ENCODE measurements at places on chromosomes 7 and 10.

DNA sequence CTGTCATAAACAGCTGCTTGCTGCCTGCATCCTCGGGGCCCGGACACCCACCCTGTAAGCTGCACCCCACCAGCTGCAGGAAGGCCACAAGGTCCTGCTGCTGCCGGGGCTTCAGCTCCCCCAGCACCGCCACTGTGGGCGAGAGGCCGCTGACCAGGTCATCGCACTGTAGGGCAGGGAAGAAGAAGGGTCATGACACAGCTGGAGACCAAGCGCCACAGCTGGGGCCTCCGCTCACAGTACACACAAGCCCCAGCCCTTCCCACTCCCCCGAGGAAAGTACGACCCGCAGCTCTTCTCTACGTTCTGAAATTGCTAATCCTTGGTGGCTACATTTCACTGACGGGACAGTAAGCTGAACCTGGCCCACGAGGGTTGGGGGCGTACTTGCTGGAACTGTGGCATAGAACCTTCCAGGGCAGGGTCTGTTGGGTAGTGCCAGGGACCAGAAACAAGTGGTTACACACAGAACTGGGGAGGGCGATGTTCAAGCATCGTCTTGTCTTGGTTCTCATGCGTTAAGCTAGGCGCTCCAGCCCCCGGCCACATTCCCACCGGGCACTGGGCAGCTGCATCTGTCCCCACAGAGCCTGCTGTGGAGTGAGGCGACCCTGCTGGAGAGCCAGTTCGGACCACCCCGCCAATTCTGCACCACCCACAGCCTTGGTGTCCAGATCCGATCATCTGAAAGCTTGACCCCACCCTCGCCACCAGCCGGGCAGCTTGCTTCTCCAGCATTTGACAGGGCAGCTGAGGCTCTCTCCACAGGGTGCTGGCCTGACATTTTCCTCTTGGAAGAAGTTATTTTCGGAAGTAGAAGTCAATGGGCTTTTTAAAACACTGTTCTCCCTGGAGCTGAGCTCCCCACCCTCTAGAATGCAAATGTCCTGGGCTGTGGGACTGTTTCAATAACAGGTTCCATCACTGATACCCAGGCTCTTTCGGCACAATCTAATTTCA, 50.8 kb downstream of the GSDME start:
- no peak for DNase-seq

DNA sequence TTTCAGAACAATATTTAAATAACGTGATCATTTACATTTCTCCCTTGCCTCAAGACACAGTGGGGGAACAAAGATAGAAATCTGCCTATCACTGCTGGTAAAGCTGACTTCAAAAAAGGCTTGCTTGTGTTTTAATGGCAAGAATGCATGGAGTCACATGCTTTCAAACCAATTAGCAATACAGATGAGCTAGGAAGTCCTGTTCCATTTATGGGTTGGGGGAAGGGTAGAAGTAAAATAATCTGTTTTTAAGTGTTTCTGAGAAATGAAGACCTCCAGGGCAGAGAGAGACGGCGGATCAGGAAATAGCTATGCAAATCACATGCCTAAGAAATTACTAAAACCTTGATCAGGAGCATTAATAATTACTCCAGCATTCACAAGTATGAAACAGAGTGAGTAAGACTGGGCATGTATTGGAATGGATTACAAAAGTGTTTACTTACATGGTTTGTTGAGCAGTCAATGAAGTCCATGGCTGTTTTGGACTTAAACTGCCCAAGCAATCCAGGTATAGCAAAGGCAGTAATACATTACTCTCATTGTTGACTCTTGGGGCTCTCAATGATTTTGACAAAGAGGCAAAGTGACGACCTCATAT, 142.0 kb downstream of the ARID5B start:
- no peak for DNase-seq

- no peak for DNase-seq
Measured at GRCh38 chr10:120824881-120825309, 26.3 kb upstream of the WDR11 start.

DNA sequence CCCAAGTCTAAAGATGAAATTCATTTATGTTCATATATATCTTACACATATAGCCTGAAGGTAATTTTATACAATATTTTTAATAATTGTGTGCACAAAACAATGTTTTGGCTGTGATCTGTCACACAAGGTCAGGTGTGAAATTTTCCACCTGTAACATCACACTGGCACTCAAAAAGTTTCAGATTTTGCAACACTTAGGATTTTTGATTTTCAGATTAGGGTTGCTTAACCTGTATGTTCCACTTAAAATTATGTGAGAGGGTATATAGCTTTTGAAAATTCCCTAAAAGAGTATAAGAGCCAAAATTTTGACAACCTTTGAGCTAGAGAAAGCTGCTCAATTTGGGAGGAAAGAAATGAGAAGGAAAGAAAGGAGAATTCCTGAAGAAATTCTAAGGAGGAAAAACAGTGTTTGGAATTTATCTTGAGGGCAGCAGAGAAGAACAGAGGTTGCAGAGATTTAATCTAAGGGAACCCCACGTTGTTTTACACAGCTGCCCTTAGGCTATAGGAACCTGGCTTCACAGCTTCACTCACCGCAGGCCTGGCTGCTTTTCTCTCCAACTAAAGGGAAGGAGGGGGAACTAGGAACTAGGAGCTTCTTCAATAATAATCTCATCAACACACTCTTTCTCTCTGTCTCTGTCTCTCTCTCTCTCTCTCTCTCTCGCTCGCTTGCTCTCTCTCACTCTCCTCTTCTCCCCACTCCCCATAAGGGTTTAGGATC, 8.5 kb downstream of the VOPP1 start:
- DNase-seq = no peak

DNA sequence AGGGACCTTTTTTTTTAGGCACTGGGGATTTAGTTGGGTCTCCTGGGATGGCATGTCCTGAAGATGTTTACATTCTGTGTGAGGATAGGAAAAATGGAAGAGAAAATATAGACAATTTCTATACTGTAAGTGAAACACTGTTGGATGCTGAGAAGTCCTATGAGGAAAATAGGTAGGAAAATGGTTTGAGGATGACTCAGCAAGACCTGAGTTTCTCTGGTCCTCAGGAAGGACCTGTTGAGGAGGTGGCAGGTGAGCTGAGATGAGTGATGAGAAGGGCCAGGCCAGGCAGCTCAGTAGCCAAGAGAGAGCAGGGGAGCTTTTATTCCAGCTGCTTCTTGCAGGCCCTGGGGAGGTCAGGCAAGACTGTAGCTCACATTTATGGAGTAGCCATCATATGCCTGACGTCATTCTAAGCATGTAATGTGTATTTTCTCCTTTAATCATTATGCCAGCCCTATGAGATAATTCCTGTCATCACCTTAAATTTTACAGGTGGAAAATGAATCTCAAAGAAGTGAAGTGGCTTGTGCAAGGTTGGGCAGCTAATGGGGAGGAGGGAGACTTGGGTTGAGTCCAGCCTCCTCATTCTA, 19.1 kb upstream of the LRRC18 start:
- no peak for DNase-seq

DNA sequence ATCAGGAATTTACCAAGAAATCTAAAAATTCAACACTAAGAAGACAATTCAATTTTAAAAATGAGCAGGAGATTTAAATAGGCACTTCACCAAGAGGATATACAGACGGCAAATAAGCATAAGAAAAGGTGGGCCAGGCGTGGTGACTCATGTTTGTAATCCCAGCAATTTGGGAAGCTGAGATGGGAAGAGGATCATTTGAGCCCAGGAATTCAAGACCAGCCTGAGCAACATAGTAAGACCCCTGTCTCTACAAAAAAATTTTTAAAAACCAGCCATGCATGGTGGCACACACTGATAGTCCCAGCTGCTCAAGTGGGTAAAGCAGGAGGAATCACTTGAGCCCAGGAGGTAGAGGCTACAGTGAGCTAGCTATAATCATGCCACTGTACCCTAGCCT, 3.5 kb upstream of the AKR1D1 start:
- no peak for DNase-seq

GRCh38 chr7:96903906-96904305, 101.4 kb upstream of the DLX6 start:
- no peak for DNase-seq

GRCh38 chr10:28800144-28800543, 122.8 kb downstream of the BAMBI start:
- DNase-seq = no peak

DNA sequence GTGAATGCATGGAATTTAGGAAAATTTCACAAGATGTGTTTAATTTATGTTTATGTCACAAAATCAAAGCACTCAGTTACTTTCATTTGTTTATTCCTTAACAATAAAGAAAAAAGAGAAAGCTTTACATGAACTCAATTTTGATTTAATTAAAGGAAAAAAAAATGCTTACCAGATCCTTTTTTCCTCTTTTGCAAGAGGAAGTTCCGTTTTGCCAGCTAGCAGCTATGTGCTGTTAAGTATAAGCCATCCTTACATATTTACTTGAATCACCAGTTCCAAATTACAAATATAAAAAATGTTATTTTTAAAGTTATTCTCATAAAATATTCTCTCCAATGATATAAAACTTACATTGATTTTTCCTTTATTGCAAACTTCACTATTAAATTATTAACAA, 12.7 kb downstream of the MRC1 start:
- no peak for DNase-seq

DNA sequence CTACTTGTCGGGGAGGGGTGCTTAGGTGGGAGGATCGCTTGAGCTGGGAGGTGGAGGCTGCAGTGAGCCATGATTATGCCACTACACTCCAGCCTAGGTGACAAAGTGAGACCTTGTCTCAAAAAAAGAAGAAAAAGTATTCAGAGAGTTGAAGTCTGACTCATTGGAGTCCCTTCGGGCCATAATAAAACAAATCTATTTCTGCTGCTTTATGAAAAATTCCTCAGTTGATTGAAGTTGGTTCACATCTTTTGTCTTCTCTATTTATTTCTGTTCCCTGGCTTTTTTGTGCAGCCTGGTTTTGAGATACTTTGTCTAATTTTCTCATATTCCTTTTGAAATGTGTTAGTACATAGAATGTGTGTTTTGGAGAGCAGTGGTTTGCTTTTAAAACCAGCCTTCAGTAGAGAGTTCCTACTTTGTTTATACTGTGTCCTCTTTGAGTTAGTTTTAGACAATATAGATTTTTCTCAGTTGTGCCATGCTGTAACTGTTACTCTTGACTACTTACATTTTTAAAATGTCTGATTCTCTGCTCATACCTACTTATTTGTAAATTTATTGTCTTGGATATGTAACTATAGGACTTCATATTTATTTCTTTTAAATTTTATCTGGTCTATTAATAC, 36.7 kb downstream of the LUC7L2 start:
- DNase-seq = no peak

GRCh38 chr10:44016589-44017482, 368.1 kb downstream of the CXCL12 start:
- DNase-seq = no peak

DNA sequence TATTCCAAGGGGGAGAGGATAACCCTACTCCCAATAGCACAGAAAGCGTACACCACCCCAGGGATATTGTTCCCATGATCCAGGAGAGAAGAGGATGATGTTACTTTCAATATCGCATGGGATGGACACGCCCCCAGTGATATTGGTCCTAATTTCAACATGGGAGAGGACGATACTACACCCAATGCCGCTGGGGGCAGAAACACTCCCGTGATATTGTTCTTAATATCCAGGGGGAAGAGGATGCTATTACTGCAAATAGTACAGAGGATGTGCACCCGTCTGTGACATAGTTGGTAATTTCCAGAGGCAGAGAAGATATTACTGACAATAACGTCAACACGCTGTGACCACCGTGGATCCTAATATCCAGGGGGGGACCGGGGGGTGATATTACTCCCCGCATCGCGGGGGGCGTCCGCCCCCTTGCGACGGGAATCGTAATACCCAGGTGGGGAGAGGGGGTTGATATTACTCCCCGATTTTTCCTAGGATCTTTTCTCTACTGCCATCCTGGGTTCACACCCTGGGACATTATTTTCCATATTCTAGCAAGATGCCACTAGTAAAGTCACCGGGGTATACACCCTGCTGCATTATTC, 16.6 kb downstream of the MEIG1 start:
- DNase-seq = no peak

DNA sequence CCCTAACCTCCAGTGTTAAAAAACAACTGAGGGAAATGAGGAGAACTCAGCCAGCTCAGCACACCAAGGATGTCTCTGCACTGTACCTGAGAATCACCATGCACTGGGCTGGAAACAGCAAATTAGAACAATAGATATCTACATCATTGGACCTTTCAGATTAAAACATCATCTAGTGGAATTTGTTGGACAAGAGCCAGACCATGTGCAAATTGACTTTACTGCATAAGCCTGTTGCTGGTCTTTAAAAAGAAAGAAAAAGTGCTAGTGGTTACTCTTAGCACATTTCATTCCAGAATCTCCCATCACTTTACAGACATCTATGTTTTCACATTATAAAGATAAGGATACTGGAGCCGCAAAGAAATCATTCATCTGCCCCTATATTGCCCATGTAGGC, 75.4 kb downstream of the FGFR2 start:
- no peak for DNase-seq

- no peak for DNase-seq
Measured at GRCh38 chr7:42250411-42250810, 13.4 kb upstream of the GLI3 start.

DNA sequence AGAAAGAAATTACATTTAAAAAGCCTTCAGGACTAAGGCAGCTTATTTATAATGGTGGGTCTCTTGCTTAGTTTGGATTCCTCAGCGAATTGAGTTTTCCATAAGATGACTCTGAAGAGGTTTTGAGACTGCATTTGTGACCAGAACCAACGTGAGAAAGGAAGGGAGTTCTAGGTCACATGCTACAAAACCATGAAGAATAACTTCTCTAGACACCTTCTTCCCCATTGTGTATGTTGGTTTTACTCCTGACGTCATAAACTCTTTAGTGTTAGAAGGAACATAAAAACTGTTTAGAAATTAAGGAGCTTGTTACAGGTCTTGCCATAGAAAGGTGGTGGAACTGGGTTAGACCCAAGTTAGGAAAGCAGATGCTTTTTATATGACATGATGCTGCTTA, 11.1 kb downstream of the PTPN12 start:
- no peak for DNase-seq

GRCh38 chr7:132078891-132079735, 497.2 kb downstream of the PLXNA4 start:
- DNase-seq = no peak

DNA sequence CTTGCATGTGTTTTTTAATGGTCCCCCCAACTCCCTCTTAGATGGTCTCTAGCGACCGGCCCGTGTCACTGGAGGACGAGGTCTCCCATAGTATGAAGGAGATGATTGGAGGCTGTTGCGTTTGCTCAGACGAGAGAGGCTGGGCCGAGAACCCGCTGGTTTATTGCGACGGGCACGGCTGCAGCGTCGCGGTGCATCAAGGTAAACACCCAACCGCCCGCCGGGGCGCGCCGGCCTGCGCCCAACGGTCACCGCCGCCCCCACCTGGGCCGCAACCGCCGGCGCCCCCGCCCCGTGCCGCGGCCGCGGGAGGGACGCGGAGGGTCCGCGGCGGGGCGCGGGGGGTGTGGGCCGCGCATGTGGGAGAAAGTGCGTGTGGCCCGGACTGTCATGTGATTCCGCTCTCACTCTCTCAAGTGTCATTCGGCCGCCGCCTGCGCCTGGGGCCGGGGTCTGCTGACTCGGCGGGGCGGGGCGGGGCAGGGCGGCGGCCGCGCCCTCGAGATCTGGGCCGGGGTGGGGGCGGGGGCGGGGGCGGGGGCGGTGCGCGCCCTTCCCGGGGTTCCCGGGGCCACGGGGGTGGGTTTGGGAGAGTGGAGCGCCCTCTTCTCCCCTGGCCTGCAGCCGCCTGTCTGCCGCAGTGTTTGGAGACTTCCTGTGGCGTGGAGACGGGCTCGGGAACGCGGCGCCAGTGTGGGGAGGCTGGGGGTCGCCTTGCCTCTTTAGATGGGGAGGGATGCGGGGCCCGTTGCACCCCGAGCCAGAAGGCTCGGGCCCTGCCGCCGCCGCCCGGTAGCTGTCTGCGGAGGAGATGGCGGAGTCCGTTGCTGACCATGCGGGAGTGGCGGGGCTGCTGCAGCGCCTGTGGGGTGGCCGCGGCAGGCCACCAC, 817 bp downstream of the MLLT10 start:
- peak; percentile 73 for DNase-seq
